ENCODE measurements at places on chromosomes 16 and 17.

- no peak for DNase-seq
Measured at GRCh38 chr17:46887717-46888116, 35.2 kb upstream of the GOSR2 start.

- DNase-seq, result no peak
Measured at GRCh38 chr17:63435681-63436522, 10.2 kb downstream of the CYB561 start.

DNA sequence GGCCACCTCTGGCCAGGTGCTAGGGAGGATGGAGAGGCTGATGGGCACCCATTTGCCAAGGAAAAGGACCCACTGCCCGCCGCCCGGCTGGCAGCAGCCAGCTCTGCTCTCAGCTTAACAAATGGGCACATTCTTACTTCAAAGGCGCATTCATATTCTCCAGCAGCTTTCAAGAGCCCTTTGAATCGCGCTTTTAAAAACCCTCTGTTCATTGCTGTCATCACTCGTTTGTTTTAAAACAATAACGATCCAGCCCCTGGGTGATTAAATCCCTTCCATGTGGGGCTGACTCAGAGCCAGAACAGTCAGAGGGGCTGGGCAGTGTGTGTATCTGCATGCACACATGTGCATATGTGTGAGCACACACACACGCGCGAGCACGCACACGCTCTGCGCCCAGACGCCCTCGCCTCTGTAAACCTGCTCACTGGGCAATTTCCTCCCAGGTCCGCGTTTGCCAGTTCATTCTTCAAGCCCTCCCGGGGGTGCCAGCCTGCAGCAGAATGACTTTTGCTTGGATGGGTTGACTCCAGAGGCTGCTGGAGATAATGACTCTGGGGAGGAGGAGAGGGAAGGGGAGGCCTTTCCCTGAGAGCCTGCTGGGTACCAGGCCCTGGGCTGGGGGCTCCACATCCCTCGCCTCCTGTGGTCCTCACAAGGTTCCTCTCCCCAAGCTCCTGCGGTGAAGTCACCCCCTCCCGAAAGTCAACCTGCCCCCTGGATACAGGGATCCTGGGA lies 133.1 kb downstream of the SDK2 start:
- DNase-seq, result no peak

GRCh38 chr17:60599220-60599619 lies 773 bp upstream of the PPM1D start:
- DNase-seq, result no peak

DNA sequence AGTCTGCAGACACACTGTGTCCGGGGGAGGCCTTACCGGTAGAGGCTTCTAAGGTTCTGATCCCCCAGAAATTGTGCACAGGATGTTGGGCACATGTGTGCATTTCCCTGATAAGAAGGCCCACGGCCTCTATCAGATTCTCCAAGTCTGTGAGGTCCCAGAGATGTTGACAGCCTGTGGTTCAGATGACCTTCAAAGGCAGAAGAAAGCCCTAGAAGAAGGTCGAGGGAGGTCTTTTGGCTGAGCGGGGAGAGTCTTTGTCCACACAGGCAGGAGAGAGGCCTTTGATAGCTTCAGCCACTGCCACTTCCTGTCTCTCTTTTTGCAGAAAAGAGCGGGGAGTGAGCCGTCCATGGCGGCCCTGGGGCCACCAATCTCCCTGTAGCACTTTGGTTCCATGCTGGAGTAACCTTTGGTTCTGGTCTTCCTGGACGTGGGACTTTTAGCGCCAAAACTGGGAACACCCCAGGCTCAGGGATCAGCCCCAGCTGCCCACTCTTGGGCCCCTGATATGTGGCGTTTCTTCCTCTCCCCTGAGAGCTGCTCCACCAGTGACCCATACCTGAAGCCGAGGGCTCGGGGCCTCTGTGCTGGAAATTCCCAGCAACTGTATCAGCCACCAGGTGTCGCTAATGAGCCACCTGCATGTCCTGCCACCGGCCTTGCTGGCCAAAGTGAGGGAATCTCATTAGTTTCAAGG lies 28.1 kb upstream of the LGALS9 start:
- DNase-seq, result no peak

DNA sequence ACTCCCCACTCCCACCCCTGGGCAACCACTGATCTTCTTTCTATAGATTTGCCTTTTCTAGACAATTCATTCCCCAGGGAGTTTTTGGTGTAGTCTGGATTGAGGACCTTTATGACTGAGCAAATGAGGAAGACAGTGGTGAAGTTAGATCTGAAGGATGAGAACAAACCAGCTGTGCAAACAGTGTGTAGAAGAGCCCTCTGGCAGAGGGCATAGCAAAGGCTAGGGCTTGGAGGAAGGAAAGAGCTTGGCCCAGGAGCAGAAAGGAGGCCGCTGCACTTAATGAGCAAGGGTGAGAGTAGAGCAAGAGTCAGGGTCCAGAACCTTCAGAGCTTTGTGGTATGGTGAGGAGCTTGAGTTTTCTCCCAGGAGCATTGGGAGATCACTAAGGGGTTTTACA lies 352.7 kb downstream of the CA10 start:
- DNase-seq, result no peak

DNA sequence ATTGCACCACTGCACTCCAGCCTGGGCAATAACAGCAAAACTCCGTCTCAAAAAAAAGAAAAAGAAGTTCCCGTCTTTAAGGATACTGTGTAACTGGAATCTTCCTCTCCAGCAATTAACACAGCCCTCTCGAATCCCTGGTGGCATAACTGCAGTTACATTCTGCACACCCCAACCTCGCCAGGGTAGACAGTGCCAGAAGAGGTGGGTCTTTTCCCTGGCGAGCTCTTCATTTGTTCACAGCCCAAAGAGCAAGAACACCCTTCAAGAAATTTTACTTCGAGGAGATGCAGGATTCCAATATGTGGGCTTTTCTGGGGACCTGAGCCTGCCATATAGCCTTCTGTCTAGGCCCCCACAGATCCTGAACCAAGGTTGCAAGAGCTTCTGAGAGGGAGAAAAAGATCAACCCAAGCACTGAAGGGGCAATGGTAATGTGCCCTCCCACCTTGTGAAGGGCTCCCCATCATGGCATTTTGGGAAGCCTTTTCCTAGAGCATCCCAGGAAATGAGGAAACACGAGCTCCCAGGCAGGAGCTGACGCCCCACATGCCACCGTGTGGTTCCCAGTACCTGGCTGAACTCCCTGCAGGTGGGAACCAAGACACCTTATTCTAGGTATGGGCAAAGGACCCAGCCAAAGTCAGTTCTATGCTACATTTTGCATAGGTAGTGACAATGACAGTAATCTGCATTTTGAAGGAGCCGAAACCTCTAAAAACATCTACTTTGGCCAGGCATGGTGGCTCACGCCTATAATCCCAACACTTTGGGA lies 26.9 kb downstream of the TK2 start:
- DNase-seq, result no peak

DNA sequence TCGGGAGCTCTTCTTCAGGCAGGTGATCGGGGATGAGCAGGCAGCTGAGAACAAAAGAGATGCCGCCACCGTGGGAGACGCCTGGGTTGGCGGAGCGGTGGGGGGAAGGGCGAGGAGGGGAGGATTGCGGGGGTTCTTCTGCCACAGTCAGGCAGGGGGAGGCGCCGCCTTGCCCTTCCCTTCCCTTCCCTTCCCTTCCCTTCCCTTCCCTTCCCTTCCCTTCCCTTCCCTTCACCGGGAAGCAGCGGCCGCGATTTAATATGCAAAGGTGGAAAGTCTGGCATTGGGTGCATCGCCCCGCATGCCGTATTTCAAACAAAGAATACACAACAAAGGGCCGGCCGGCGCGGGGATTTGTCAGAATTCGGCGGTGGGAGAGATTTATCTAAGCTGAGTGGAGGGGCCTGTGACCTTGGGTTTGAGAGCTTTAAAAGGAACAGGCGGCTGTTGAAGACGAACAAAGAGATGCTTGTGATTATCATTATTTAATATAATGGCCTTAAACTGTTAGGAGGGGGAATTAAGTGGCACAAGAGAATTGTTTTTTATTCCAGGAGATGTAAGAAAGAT lies 262.3 kb upstream of the TNRC6C start:
- DNase-seq, result no peak

DNA sequence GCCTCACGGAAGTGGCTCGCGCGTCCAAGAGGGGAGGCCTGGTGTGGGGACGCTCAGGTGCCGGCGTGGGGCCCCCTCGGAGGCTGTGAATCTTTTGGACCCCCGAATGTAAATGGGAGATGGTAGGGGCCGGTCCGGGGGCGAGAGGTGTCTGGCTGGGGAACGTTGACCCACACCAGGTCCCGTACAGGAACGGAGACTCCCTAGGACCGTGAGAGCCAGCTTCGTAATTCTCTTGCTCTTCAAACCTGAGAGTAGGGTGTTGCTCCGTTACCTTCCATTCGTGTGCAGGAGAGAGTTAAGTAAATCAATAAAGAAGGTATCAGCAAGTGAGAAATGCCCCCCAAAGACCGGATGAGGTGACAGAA lies 481 bp downstream of the LYRM1 start:
- no peak for DNase-seq

GRCh38 chr17:13272296-13272695 lies 254.5 kb upstream of the ELAC2 start:
- no peak for DNase-seq

GRCh38 chr17:46977750-46978488 lies 1.1 kb downstream of the RPRML start:
- no peak for DNase-seq

GRCh38 chr16:72832621-72833248 lies 215.2 kb downstream of the ZFHX3 start:
- no peak for DNase-seq

- DNase-seq, result no peak
Measured at GRCh38 chr17:48429638-48430586, at the start of gene SKAP1. Gene SKAP1 (minus strand): TSS chr17:48430214.

DNA sequence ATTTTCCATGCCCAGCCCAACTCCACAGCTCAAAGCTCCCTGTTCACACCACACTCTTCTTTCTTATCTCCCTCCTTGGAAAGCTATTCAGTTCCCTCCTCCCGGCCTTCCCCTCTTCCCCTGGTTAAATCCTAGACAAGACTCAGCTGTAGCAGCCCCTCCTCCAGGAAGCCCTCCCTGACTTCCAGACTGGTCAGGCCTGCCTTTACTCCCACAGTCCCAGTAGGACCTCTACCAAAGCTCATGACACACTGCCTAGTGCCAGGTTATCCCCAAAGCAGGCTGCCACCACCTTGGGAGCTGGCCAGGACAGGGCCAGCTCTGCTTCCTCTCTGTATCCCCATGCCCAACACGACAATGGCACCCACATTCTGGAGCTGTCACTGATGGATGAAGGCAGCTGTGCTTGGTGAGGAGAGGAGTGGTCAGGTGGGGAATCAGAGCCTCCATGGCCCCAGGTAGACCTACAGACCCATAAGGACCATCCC lies 50.0 kb downstream of the BEAN1 start:
- DNase-seq, result no peak

- no peak for DNase-seq
Measured at GRCh38 chr16:21203155-21203797, 8.1 kb downstream of the ZP2 start.

DNA sequence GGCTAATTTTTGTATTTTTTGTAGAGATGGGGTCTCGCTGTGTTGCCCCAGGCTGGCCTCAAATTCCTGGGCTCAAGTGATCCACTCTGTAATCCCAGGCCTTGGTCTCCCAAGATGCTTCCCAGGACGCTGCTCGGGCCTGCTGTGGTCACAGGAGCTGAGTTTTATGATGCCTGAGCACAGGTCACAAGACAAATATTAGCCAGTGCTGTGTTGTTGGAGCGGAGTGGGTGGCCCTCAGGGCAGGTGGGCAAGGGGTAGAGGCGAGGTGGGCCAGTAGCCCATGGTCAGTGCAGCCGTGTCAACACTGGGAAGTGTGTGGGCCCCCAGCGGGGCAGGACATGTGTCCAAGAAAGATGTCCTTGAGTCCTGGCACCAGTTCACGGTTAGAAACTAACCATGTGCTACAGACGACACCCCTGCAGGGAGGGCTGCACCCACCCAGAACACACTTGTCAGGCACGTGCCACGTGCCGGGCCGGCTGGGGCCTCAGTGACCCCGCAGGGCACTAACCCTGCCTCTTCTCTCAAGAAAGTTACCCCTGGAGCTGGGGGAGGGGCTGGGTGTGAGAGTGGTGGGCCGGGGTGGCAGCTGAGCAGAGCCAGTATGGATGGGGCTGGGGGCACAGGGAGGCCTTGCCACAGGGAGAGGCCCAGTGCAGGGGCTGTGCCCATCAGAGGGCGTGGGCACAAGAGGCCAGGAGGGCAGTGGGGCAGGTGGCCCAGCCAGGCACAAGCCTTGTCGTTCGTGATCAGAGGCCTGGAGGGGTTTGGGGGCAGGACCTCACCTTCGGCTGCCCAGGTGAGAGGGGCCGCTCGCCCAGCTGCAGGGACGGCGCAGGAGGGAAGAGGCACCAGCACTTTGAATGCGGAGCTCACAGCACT lies 103.1 kb upstream of the CHMP6 start:
- DNase-seq, result no peak

DNA sequence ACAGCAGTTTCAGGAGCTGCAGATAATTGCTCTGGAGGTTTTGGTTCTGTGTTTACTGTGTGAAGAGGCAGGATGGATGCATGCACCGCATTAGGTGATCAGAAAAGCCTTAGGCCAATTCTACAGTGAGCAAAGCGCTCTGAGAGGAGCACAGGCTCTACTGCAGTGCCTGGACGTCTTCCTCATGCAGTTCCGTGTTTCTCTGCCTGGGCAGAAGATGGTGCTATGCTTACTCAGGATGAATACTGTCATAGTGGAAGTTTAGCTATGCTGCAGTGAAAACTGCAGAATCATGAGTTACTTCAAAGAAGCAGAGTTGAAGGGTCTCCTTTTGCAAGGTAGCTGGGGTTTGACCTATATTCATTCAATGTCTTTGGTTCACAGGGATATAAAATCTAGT lies 1012.4 kb downstream of the KCNJ18 start:
- no peak for DNase-seq

DNA sequence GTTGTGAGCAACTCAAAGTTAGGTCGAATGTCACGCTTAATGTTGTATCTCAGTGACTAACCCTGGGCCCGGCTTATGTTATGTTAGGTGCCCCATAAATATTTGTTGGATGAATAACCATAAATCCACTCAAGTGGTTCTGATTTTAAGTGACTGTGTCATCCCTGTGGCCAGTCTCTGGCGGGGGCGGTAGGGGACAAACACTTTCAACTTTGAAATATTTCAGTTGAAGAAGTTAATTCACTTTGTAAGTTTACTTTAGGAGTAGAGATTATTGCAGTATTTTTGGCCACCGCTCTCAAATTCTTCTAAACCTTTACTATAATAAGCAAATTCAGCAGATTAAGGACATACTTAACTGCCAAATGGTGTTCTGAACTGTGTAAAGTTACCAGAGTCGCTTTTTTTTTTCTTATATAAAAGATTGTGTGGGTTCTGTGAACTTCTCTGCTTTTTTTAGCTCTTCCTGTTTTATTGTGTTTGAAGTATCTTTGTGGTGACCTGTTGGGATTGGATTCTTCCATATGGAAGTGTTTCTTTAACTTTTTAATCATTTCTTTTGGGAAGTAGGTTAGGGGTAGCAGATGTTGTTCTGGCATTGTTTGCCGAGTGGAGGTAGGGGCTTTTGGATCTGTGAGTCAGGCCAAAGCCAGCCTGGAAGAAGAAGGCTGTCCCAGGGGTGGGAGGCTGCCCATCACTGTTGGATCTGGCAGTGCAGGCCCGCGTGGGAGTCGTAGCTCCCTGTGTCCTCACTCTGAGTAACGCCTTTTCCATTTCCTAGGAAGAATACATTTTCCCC lies 61.4 kb upstream of the TBX2 start:
- DNase-seq, result no peak

GRCh38 chr17:9457005-9457404 lies 118.6 kb downstream of the STX8 start:
- no peak for DNase-seq

GRCh38 chr16:50642349-50642748 lies 38.8 kb downstream of the SNX20 start:
- DNase-seq, result no peak
